ENCODE measurements at places on chromosomes 11 and 22.

- DNase-seq, result no peak
These were observed 7.9 kb downstream of the ASPHD2 start for GRCh38 chr22:26436903-26437515.

- no peak for DNase-seq
These were observed 592.2 kb upstream of the CADM1 start for GRCh38 chr11:116096272-116096995.

- no peak for DNase-seq
These were observed 155.8 kb upstream of the MTMR2 start for GRCh38 chr11:96079691-96080090.

DNA sequence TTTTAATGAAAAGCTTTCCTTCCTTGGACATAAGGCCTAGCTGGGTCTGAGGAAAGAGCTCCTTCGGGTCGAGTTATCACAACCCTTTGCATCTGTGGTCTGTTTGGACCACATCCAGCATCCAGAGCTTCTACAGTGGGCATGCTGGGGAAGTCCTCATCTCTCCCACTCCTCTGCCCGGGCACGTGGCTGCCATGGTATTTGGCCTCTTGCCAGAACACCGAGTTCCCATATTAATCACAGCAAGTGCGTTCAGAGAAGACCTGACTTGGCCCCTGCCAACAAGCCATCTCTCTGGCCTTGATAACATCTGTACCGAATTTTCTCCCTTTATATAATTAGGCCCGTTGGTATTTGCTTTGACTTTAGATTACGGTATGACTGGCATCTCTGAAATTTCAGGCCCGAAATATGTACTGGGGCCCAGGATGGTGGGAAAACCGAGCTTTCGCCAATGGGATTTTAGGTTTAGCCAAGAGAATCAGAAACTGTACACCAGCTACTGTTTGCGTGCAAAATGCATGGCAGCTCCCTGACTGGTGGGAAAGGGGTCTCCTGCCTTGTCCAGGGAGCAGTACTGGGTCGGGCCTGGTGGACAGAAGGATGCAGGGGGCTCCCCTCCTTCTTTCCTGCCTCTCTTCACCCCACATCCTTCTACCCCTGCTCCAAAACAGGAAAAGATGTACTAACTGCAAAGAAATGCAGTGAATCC lies 90.0 kb downstream of the MICAL2 start:
- DNase-seq, result peak; percentile 37

GRCh38 chr22:43270314-43270908 lies 72.8 kb downstream of the SCUBE1 start:
- DNase-seq, result no peak

DNA sequence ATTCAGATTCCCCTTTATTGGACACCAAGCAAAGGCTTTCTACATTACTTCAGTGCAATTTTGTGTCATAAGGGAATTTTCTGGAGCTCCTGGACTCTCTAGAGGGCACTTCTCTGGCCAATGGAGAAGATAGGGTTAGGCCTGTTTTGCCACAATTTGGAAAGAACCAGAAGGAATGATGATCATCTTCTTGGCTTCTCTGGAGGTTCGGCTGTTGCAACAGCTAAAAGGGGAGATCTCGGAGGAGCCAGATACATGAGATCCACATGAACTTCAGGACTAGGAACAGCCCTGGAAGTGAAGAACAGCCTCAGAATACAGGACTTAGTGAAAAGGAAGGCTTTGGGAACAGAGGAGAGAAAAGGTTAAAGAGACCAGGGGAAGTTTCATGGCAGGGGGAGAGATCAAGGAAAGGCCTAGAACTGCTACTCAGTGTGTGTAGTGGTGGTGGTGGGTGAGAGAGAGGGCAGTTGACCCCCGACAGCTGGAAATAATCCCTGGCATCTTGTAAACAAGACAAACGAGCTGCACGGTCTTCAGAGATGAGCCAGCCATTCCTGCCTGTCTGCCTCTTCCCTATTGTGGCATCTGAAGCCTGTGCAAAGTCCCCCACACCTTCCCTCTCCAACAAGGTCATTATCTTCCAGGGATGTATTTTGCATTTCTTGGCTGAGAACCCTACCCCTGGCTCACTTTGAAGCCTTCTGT lies 83.8 kb downstream of the CCDC81 start:
- no peak for DNase-seq

- DNase-seq, result no peak
These were observed 84.8 kb upstream of the ZBED5 start for GRCh38 chr11:10942620-10943019.

DNA sequence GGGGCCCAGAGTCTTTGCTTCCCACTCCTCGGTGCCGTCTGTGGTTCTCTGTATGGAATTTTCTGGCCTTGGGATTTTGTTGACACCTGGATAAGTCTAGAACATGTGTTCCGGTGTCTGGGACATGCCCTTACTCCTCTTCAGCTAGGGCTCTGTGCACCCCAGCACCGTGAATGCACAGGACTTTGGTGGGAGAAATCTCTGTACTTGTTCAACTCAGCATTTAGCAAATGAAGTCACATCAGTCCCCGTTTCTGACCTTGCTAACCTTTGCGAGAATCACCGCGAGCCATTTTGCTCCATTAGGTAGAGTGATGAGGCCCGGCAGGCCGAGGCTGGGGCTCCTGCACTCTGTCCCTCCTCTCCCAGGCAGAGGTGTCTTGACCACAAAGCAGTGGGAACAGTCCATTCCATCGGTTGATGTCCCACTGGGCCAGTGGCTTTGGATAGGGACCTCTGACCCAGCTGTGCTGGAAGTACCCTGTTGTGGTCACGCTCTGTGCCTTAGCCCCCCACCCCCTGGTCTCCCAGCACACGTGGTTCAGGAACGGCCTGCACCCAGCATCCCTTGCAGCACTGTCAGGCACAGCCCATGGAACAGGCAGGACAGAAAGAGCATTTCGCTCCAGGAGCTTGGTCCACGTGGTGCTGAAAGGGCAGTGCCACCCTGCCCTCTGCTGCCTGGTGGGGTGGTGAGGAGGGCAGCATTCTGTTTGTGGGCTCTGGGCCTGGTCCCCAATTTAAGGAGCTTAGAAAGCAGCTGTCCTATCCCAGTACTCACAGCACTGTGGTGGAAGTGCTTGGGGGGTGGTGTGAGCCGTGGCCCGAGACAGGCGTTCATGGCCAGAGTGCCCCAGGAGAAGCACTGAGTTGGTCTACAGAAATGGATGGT lies 73.4 kb downstream of the MED15 start:
- DNase-seq, result no peak

DNA sequence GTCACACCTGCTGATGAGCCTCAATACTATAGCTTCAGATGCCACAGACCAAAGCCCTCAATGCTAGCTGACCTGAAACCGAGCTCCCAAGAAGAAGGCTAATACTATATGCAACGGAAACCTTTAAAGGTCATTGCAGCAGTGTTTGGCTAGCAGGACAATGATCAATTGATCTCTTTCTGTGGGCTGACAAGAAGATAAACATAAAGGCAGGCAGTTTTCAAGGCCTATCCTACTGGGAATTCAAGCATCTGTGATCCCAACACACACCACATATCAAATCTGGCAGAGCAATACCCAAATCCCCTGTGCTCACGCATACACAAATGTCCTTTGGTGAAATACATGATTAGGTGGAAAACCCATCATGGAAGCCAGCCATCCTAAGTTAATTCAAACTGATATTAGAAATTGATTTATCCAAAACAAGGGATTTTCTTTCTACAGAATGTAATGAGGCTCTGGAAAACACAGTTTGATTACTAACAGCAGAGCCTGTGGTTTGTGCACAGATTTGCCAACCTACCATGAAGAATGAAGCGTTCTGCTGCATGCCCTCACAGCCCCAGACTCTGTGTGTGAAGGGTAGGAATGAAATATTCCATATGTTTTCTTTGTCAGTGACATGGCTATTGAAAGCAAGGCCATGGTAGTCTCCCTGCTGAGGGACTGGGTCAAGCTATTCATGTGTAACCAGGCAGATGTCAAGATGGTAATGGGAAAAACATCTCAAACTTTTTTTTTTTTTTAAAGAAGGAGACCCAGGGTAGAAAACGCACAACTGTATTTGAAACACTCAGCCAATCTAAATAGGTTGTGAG lies 12.2 kb downstream of the LGR4 start:
- no peak for DNase-seq

GRCh38 chr11:18765554-18765953 lies 26.0 kb downstream of the PTPN5 start:
- no peak for DNase-seq

GRCh38 chr11:113345978-113346377 lies 31.6 kb downstream of the TTC12 start:
- DNase-seq, result no peak

Measured in fibroblast of the conjunctiva (primary cell).